ENCODE measurements at places on chromosomes 6 and 20. TPM values are rescaled to one million over a fixed set of nuclear protein-coding genes. Genes with fewer than 3 reads are reported as not detected.

DNA sequence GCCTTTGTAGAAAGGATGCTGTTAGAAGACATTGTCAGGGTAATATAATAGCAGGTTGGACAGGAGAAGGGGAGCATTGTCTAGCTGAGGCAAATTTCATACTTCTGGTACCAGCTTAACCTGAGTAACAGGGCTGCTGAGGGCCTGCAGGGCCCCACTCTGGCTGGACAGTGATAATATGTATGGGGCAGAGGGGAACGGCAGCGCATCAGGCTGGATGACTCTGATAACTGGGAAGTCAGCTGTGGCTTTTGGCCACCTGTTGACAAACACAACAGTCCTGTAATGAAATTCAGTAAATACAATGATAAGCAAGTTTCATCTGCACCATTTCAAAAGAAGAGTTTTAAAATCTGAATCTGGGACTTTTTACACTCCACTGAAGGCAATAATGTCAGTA lies 259.9 kb upstream of the CNR1 start:
- peaks cover 3% of the 10 kb centered on the region for H3K27me3 ChIP-seq
- no peaks in the 10 kb centered on the region for H3K36me3 ChIP-seq
- no peak overlapping the region for H3K27ac ChIP-seq
- no peak for DNase-seq
- H3K4me3 ChIP-seq, result no peak overlapping the region

DNA sequence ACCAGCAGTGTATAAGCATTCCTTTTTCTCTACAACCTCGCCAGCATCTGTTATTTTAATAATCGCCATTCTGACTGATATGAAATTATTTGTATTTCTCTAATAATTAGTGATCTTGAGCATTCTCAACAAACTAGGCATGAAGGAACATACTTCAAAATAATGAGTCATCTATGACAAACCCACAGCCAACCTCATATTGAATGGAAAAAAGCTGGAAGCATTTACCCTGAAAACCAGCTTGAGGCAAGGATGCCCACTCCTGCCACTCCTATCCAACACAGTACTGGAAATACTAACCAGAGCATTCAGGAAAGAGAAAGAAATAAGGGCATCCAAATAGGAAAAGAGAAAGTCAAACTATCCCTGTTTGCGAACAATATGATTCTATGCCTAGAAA lies 390.6 kb upstream of the ID4 start:
- no peaks in the 10 kb centered on the region for H3K27me3 ChIP-seq
- no peak overlapping the region for H3K27ac ChIP-seq
- no peaks in the 10 kb centered on the region for H3K36me3 ChIP-seq
- H3K4me3 ChIP-seq, result no peak overlapping the region

DNA sequence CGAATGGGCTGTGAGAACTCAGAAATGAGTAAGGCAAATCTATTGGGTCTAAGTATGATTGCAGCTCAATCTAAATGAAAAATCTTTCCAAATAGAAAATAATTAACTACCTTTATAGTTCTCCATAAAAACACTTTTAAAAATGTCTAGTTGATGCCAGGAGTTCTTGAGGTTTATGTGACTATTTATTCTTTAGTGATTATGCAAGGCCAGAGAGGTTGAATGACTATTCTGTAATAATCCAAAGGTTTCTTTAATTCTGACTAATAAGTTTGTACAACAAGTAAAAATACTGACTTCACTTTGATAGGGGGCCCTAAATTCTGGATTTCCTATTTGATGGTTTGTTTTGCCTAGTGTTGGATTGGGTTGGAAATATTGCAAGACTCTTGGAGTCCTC lies 461.2 kb downstream of the EPM2A start:
- H3K27ac ChIP-seq, result no peak overlapping the region
- no peaks in the 10 kb centered on the region for H3K27me3 ChIP-seq
- H3K4me3 ChIP-seq, result no peak overlapping the region
- H3K4me1 ChIP-seq, result peaks cover 11% of the 10 kb centered on the region
- DNase-seq, result no peak

- peaks cover 48% of the 10 kb centered on the region for H3K27me3 ChIP-seq
- no peak overlapping the region for H3K27ac ChIP-seq
- H3K4me1 ChIP-seq, result peaks cover 22% of the 10 kb centered on the region
- no peaks in the 10 kb centered on the region for H3K36me3 ChIP-seq
These were observed 1.2 kb upstream of the COL19A1 start for GRCh38 chr6:69865126-69865525.

DNA sequence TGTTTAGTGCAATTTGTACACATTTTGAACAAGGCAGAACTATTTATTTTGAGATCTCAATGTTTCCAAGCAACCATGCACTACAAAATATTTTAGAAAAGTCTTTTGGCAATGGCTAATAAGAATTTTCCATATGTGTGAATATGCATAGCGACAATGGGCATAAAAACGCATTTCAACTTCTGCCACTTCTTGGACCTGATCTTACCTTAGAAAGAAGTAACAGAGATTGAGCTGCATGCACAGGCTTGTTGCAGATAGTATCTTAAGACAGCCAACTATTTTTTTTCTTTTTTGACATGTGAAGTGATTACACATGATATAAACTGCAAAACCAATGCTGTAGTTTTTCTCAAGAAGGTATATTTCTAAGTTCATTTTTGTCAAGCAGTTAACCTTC lies 210.4 kb upstream of the PHACTR1 start:
- H3K27ac ChIP-seq, result no peak overlapping the region
- no peaks in the 10 kb centered on the region for H3K36me3 ChIP-seq
- H3K4me3 ChIP-seq, result no peak overlapping the region

GRCh38 chr6:24824142-24824938 lies 25.6 kb upstream of the ARMH2 start:
- H3K36me3 ChIP-seq, result no peaks in the 10 kb centered on the region
- no peak overlapping the region for H3K27ac ChIP-seq
- no peak for DNase-seq
- no peaks in the 10 kb centered on the region for H3K27me3 ChIP-seq
- no peaks in the 10 kb centered on the region for H3K4me1 ChIP-seq

DNA sequence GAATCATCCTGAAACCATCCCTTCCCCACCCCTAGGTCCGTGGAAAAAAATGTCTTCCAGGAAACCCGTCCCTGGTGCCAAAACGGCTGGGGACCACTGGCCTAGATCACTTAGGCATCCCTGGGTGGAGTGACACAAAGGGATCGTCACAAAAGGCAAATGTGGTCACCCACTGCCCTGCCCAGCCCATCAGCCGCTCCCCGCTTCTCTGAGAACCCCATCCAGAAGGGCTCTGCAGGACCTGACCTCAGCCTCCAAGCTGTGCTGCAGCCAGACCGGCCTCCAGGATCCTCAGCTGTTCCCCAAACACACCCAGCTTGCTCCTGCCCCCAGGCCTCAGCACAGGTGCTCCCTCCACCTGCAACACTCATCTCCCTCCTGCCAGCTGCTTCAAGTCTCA lies 61.6 kb downstream of the PREX1 start:
- peaks cover 16% of the 10 kb centered on the region for H3K36me3 ChIP-seq
- peaks cover 71% of the 10 kb centered on the region for H3K4me1 ChIP-seq
- H3K27me3 ChIP-seq, result no peaks in the 10 kb centered on the region
- H3K4me3 ChIP-seq, result no peak overlapping the region
- H3K27ac ChIP-seq, result no peak overlapping the region
- no peak for DNase-seq

DNA sequence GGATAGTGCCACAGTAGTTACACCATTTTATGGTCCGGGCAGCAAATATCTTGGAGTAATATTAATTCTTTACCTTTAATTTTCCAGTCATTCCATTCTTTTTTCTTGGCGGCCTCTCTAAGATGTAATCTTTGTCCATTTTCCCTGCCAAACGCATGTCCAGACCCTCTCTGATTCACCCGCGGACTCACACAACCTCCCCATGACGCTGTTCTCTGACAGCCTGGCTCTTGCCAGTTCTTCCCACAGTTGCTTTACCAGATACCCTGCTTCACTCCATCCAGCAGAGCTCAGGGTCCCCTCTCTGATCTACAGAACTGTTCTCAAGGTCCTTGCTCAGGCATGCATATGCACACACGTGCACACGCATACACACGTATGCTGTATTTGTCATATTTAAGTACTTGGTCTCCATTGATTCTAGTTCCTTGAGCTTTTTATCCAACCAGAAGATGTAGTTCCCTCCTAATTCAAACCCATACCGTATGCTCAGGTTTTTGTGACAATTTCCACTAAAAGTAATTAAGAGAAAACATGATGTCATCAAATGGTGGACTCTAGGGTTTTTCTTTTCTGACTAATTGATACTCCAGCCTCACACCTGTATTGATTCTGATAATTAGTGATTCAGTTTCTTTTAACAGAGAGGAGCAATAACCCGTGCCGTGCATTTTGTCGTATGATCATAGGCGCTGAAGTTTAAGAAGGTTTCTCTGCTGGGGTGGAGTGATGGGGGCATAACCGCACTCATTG lies 10.0 kb downstream of the BPHL start:
- no peak overlapping the region for H3K27ac ChIP-seq
- H3K27me3 ChIP-seq, result no peaks in the 10 kb centered on the region
- peaks cover 14% of the 10 kb centered on the region for H3K4me1 ChIP-seq

- no peak overlapping the region for H3K4me3 ChIP-seq
- no peaks in the 10 kb centered on the region for H3K4me1 ChIP-seq
These were observed 198.1 kb downstream of the MYLK4 start for GRCh38 chr6:2552526-2553154.

DNA sequence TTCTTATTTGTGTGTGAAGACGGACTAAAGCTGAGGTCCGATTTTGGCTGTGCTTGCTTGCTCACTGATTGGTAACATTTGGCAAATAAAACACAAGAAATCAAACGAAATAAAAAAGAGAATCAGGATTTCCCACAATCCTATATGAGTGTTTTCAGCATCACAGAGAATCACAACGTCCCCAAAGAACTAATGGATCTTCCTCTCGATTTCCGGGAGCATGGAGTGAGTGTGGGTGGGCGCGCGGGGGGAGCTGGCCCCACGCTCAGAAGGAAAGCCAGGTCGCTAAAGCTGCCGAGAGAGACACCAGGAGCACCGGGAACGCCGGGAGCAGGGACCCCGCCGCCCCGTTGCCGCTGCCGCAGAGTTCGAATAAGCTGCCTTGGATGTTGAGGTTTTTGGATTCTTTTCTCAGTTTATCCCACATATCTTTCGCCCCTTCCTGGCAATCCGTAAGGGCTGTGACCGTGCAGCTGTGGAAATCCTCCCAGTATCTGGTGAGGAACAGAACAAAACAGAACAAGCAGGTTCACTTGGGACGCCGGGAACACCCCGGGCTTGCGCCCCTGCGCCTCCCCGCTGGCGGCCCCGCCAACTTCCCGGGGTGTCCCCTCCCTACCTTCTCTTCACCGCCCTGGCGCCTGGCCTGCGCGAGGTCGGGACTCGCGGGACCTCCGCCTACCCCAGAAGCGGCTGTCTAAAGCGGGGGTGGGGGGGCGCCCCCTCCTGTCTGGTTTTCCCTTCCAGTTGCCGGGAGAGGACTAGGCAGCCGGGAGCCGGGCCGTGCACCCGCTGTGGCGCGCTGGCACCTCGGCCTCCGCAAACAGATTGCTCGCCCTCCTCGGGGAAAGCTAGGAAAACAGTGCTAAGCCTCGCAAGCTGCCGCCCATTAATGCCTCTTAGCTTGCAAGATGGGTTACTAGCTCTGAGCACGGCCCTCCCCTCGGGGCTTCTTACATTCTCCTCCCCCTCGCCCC lies 7.7 kb downstream of the NRN1 start:
- no peak overlapping the region for H3K27ac ChIP-seq
- H3K27me3 ChIP-seq, result peaks cover 100% of the 10 kb centered on the region
- peak overlapping the region; percentile 70 for H3K4me3 ChIP-seq
- H3K36me3 ChIP-seq, result peaks cover 14% of the 10 kb centered on the region
- H3K4me1 ChIP-seq, result peaks cover 58% of the 10 kb centered on the region
- DNase-seq, result peak; percentile 24

GRCh38 chr6:16832721-16833120 lies 71.5 kb upstream of the ATXN1 start:
- no peak overlapping the region for H3K4me3 ChIP-seq
- no peaks in the 10 kb centered on the region for H3K27me3 ChIP-seq
- no peaks in the 10 kb centered on the region for H3K36me3 ChIP-seq
- no peak overlapping the region for H3K27ac ChIP-seq
- DNase-seq, result no peak

DNA sequence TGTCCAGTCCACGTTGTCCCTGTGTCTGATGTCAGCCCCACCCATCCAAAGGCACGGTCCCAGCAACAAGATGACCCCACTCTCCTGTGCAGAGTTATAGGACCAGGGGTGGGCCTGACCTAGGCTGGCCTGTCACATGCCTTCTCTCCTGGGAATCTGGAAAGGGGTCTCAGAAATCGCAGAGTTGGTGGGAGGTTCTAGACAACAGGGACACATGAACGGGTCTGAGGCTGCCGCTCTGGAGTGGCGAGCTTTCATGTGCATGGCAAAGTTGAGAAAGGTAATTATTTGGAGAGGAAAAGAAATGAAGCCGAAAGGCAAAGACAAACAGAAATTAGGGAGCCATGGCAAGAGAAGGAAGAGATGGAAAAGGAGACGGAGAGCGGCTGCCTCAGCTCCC lies 29.5 kb downstream of the BFSP1 start:
- H3K27me3 ChIP-seq, result peaks cover 33% of the 10 kb centered on the region
- no peak overlapping the region for H3K27ac ChIP-seq
- H3K4me1 ChIP-seq, result peaks cover 14% of the 10 kb centered on the region
- no peak for DNase-seq
- H3K36me3 ChIP-seq, result no peaks in the 10 kb centered on the region
- no peak overlapping the region for H3K4me3 ChIP-seq

DNA sequence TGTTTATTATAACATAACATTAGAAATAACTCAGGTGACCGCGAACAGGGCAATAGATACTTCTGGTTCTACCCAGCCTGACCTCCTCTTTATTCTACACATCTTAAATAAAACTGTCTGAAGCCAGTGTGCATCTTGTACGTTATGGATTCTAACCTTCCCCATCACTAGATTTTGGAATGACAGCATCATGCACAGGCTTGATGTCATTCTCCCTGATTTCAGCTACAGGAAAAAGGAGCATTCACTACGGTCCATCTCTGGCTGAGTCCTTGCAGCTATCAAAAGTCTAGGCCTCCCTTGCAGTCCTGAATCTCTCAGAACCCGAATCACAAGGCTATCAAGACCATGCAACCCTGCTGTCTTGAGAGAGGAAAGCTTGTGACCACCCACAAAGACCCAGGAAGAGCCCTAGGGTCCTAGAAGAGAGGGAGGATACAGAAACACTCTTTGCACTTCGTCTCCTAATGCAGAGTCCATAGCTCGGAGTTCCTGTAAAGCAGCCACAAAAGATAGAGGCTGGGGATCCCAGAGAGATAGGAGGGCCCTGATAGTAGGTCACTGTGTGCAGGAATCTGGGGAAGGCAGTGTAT lies 845 bp downstream of the HLA-DPA1 start:
- no peak for DNase-seq
- peaks cover 31% of the 10 kb centered on the region for H3K27me3 ChIP-seq

- no peak overlapping the region for H3K27ac ChIP-seq
- H3K27me3 ChIP-seq, result no peaks in the 10 kb centered on the region
- DNase-seq, result no peak
- H3K4me1 ChIP-seq, result peaks cover 3% of the 10 kb centered on the region
These were observed 117.1 kb downstream of the IRF4 start for GRCh38 chr6:508614-509013.

The PNPLA1 gene
- total RNA-seq, result not detected

The RFX6 gene
- not detected for total RNA-seq

The SNX21 gene
- total RNA-seq, result 16.8 TPM

The TFAP2A gene
- 9.6 TPM for total RNA-seq

The KIAA0408 gene
- total RNA-seq, result 40.7 TPM

All from neural crest cell (in vitro differentiated cells).